ENCODE measurements at places on chromosomes 12 and 14. TPM values are rescaled to one million over a fixed set of nuclear protein-coding genes. Genes with fewer than 3 reads are reported as not detected.

GRCh38 chr12:130109062-130109945 is 53.0 kb upstream of the FZD10 start:
- no peak for DNase-seq

DNA sequence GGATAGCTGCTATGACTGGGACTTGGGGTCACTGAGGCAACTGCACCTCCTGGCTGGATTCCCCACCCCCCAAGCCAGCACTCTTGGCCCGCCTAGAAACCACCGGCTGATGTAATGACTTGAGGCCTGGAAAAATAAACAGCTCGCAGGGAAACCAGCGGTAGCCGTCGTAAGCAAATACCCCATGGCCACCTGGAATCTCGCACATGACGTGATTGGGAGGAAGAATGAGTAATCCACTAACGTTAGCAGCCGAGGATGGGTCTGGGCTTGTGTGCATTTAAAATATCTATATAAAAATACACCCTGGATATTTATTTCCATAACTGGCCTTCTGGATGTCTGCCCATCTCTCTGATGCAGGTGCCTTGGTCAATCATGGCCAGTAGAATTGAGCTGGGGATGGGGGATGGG is 120.1 kb downstream of the SMOC1 start:
- DNase-seq = peak; percentile 8

DNA sequence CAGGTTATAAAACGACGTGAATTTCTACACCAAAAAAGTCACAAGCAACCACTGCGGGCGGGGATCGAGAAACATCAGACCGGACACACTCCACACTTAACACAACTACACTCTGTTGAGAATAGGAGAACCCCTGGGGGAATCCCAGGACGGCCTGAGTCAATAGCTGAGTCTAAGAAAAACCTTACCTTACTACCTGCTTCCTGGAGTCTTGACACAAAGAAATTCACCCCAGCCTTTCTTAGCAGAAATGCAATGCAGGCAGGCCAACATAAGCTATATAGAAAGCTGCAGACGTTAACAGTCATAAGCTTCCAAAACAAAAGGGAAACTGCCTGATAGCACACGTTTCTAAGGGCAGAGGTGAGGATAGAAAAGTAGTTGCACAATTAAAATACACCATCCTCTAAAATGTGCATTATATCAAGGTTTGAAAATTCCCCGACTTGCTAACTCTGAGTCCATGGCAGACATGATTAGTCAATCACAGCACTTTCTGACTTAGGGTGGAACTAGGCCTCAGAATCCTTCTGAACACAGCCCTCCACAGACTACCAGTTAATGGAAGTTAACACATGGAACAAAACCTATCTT is 68.0 kb downstream of the CCDC88C start:
- no peak for DNase-seq

DNA sequence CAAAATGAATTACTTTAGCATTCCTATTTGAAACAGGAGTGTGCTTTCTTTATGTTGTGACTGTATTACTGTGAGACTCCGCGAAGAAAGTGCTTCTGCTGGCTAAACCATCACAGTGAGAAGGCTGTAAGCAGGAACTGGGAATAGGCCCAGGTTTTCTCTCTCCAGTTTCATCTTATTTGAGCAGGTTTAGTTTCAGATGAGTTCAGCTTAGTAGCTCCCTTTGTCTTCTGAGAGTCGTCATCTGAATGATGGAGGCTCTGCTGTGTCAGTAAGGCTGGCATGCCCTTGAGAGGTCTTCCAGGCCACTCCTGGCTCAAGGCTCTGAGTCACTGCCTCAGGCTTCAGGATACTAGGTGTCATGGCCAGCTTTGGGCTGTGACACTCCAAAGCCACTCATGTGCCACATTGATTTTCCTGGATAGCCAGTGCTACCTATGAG is 205.6 kb upstream of the RGS6 start:
- peak; percentile 84 for DNase-seq

GRCh38 chr12:57754411-57755193 is at the start of gene MARCHF9:
TSS of gene MARCHF9 (plus strand) at chr12:57755103. CDS start at chr12:57755529, 426 bp downstream.
- DNase-seq = peak; percentile 50

GRCh38 chr12:52232674-52233461 is at the start of gene KRT7:
TSS of gene KRT7 (plus strand) at chr12:52233243. CDS start at chr12:52233297, 54 bp downstream.
- no peak for DNase-seq

DNA sequence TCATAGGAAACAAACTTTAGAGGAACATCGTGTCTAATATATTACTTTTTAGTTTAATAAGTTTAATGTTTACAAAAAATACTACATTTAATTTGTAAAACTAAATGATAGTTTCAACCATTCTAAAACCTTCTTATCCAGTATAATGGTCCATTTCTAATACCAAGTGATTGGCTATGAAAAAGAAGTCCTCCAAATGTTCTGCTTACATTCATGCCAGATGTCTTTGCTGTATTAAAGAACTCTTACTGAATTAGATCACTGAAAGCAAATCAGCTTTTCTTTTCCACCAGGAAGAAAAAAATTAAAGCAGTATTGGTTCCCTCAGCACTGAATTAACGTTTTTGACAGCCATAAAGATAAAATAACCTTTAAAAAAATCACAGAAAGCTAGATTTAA is 3.7 kb downstream of the NOVA1 start:
- no peak for DNase-seq

DNA sequence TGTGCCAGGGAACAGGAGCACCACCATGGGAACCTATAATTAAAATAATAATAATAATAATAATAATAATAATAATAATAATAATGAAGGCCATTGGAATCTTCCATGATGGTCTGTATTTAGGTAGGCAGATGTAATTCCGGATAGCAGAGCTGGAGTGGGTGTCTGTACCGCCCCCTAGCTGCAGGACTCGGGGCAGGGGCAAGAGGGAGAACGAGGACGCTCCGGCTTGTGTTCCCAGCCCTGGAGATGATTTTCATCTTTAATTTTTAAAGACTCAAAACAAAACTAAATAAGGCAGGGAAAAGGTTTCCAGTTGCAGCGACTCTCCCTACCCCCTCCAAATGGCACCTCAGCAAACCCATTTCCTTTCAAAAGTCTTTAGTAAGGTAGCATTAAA is 501.1 kb downstream of the VRK1 start:
- no peak for DNase-seq

DNA sequence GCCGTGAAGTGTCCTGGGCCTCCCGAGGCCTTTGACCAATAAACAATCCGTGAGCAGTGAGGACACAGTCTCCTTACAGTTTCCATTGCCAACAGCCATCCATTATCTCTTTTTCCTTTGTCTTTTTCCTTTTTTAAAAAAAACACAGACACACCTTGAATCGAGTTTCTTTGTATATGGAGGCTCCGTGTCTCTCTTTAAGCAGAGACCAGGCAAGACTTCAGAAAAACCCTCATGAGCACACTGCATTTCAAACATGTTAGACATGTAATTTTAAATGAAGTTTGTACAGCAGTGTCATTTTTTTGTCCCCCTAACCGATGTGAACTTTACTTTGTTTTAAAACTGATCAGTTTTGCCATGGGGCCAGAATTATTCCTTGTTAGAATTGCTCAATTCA is 111.1 kb downstream of the SPTSSA start:
- no peak for DNase-seq

DNA sequence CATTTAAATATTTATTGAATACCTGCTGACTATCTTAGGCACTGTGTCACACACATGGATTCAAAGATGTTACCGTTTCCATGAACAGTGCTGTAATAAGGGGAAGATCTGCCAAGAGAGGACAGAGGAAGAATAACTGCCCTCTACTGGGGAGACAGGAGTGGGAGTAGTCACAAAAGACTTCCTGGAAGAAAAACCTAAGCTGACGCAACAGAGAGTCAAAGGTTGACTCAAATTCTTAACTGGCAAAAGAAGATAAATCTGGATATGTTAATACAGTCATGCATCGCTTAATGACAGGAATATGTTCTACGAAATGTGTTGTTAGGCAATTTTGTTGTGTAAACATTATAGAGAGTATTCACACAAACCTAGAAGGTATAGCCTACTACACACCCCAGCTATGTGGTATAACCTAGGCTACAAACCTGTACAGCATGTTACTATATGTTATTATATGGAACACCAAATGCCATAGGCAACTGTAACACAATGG is 51.5 kb downstream of the DCAF5 start:
- DNase-seq = peak; percentile 54

- DNase-seq = no peak
These were observed 135.2 kb upstream of the PDE3A start for GRCh38 chr12:20232931-20233675.

DNA sequence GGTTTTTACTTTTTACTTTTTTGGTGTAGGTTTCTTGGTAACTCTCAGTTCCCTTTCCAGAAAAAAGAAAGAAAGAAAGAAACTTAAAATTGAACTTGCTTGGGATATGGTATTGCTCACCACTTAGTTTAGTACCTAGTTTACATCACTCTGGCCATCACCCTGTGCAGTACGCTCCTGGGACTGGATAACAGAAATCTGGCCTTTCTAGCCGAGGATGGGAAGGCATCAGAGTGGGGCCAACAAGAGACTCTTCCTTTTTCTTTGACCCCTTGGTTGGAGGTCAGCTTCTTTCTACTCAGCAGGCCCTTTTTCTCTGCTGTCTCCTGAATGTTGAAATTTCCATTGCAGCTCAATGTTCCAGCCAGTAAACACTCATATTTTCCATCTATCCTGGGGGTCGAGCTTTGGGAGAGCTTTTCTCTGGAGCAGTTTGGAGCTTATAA is 156.6 kb downstream of the TGFB3 start:
- DNase-seq = peak; percentile 81

DNA sequence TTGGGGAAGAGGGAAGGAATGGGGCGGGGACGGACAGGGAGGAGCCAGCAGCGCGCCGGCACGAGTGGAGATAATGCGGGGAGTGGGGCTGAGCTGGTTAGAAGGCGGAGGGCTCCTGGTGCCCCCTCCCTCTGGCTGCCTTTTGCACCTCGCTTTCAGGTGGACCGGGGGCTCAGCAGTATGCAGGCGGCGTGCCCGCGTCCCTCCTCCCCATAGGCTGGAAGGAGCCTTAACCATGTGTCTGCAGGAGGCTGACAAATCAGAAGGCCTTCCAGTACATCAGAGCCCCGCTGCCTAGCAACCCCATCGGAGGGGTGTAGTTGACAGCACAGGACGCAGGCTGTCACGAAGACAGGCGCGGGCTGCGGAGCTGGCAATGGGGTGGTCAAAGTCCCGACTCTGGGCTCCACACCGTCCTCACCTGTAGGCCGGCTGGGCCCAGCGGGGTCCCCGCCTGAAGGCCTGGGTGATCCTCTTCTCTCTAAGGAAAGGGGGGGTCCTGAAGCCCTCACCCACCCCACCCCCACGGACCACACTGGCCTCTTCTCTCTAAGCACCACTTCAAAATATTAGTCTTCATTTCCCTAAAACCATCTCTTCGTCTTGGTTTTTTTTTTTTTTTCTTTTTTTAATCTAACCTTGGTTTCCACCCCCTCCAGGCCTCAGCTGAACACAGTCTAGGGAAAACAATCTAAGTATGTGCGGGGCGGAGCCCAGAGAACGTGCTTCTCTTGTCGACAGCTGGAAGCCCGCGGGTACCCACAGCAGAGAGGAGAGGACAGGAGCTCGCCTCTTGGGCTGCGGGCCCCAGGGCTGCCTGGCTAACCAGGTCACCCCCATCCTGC is 44.5 kb downstream of the KDM2B start:
- peak; percentile 86 for DNase-seq

GRCh38 chr12:127025545-127025944 is 1241.4 kb upstream of the TMEM132C start:
- no peak for DNase-seq

GRCh38 chr14:63956326-63956725 is 103.5 kb downstream of the SYNE2 start:
- no peak for DNase-seq

DNA sequence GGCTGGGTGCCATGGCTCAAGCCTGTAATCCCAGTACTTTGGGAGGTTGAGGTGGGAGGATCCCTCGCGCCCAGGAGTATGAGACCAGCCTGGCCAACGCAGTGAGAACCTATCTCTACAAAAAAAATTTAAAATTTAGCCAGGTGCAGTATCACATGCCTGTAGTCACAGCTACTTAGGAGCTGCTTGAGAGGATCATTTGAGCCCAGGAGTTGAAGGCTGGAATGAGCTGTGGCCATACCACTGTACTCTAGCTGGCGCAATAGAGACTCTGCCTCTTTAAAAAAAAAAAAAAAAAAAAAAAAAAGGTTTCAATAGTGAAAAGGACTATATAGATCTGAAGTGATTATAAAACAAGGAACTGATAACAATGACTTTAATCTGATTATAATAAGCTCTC is 13.5 kb downstream of the PSMA3 start:
- no peak for DNase-seq

GRCh38 chr12:124111006-124111405 is 138.0 kb downstream of the ZNF664 start:
- DNase-seq = no peak

DNA sequence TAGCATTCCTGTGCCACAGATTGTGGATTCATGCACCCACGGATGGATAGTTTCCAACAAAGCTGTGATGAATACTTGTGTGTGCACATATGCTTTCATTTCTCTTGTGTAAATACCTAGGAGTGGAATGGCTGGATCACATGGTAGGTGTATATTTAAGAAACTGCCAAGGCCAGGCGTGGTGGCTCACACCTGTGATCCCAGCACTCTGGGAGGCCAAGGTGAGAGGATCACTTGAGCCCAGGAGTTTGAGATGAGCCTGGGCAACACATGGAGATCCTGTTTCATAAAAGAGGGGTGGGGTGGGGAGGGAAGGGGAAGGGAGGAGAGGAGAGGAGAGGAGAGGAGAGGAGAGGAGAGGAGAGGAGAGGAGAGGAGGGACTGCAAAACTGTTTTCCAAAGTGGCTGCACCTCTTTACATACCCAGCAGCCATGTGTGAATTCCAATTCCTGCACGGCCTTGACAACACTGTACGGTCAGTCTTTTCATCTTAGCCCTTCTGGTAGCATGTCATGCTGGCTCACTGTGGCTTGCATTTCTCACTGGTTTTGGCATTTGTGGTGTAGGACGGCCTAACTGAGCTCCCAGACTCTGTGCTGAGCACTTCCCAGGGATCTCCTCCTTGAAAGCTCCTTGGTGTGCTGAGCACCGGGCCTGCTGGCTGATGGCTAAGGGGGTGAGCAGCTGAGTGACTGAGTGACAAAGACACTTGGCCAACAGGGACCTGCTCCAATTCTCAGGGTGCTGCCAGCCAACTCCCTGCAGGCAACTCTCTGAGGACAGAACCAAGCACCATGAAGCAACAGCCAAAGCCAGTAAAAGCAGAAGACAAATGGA is 27.9 kb downstream of the SYNE3 start:
- DNase-seq = no peak

Gene GOLGA5
- polyA plus RNA-seq = 30.9 TPM

Gene ACSS3
- 7.7 TPM for polyA plus RNA-seq

Gene KCNJ8
- 29.3 TPM for polyA plus RNA-seq

Gene MYF6
- polyA plus RNA-seq = 71.6 TPM

Gene ANKRD9
- 6.9 TPM for polyA plus RNA-seq

Gene PNP
- 17.2 TPM for polyA plus RNA-seq

Gene LPAR5
- polyA plus RNA-seq = 2.3 TPM

Gene TAS2R7
- not detected for polyA plus RNA-seq

Gene LRRC10
- polyA plus RNA-seq = 0.18 TPM

Gene GLIPR1L1
- 0.71 TPM for polyA plus RNA-seq

Gene AHNAK2
- polyA plus RNA-seq = 16.9 TPM

Gene MIPOL1
- polyA plus RNA-seq = 4.2 TPM

Data from muscle of back (tissue), 13 donors.